Hippocampal formation (tissue), 2 donors: ENCODE measurements at places on chromosomes 12 and 14.

GRCh38 chr12:34402228-34402898 is 380.1 kb downstream of the ALG10 start:
- no peak for DNase-seq

- DNase-seq, result no peak
These were observed 11.5 kb upstream of the KCNK13 start for GRCh38 chr14:90050271-90050670.

DNA sequence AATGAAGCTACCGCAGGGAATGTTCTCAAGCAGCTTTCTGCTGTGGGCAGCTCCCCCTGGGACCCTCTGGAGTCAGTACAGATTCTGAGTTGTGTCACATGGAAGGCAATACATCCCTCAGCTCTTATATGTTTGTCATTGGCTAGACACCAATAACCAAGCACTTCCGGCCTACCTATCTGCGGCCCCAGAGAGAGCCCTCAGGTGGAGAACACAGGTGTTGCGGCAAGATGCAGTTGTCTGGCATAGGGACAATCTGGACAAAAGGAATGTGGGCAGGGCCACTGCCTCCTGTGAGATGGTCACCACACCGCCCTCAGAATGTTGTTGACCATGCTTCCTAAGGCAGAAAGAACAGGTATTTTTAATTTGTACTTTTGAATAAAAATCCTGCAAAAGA is 118.7 kb downstream of the BRMS1L start:
- DNase-seq, result no peak

GRCh38 chr14:69451941-69452340 is 32.6 kb upstream of the PLEKHD1 start:
- no peak for DNase-seq

GRCh38 chr14:46596236-46596635 is 55.3 kb downstream of the RPL10L start:
- no peak for DNase-seq

- DNase-seq, result no peak
These were observed 249.2 kb upstream of the BTG1 start for GRCh38 chr12:92394895-92395294.

GRCh38 chr12:49985981-49986380 is 13.2 kb downstream of the AQP6 start:
- DNase-seq, result no peak

DNA sequence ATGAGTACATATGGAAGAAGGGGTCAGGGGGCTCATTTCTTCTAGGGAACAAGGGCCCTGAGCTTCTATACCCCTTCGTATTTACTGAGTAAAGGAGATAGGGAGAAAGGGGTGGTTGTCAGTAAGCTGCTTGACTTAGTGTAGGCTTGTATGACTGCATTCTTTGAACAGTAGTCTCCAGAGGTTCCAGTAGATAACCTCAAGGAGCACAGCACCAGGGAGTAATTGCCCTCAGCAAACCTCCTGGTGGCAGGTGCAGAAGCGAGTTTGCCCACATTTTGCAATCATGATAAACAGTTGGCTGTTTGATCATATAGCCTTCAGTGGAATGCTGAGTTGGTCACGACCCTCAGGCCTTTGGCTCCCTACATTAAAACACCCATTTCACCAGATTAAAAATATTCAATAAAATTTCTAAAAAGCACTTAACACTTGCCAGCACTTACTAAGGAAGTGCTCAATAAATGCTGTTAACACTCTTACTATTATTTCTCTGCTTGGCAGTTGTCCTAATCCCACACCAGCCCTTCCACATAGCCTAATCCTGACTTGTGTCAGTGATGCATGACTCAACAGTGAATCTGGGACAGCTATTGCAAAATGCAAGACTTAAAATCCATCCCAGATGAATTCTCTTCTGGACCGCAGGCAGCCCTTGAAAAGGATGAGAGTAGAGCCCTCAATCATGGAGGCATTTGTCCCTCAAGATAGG is 3.7 kb upstream of the DHRS4L2 start:
- no peak for DNase-seq

DNA sequence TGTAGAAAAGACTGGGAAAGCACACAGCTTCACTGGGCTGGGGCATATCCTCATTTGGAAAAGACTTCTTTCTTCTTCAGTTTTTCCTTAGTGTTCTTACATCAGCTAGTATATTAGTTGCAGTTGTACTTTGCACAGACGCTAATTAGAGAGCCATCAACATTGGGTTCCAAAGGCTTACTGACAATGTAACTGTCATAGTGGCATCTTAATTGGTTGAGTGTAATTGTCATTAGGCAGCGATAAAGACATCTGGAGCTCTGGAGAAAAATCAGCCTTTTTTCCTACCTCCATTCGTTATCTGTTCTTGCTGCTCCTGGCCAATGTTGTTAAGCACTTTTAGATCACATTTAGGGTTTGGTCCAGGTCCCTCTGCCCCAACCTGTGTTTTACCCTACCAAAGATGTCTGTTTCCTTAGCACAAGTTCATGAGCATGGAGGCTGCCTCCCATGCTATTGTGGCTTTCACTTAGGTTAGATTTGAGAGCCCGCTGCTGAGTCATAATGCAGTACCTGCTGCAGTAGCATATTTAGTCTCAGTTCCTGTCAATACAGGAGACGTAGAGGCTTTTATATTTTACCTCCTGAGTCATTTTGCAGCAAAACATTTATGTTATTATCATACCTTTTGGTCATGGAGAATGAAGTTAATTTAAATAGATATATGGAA is 49.2 kb downstream of the FBXW8 start:
- DNase-seq, result no peak

DNA sequence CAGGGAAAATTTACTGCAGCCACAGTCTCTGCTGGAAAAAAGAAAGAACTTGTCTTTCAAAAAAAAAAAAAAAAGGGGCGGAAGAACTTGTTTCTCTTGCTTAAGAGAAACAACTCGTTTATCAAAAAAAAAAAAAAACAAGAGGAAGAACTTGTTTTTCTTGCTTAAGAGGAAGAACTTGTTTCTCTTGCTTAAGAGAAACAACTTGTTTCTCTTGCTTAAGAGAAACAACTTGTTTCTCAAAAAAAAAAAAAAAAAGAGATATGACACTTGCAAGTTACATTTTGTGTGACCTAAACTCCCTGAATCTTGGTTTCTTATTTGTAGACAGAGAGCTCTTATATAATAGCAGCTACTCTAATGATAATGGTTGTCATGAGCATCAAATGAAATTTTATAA is 44.7 kb upstream of the USP15 start:
- DNase-seq, result no peak

GRCh38 chr12:91361864-91362263 is 179.2 kb upstream of the DCN start:
- peak; percentile 62 for DNase-seq

GRCh38 chr12:8030189-8030588 is 2.3 kb upstream of the FOXJ2 start:
- DNase-seq, result no peak

- no peak for DNase-seq
These were observed 7.8 kb downstream of the SPRYD4 start for GRCh38 chr12:56476143-56476542.

DNA sequence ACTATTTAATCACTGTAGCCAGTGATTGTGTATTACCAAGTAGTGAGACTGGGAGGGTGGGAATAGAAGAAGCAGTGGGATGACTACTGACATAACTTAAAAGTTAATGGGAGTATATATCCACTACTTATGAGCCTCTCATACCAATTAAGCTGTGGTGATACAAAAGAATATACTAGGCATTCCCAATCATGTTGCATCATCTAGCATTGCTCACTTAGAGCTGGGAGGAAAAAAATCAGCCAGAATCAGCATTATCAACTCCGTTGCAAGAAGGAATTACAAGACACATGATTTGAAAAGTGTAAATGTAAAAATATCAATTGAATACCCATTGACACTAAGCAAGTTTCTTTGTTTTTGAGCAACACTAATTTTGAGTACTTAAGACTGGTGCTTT is 745 bp upstream of the PPP1R36 start:
- DNase-seq, result no peak

GRCh38 chr14:75985618-75986438 is at the start of gene IFT43:
Gene IFT43, plus strand, starts transcription at chr14:75985763. Its CDS starts 24 bp downstream, at chr14:75985787.
- peak; percentile 84 for DNase-seq

GRCh38 chr14:52081964-52082363 is 13.1 kb upstream of the NID2 start:
- no peak for DNase-seq

GRCh38 chr12:14164266-14164665 is 182.9 kb upstream of the GRIN2B start:
- DNase-seq, result no peak

GRCh38 chr14:67396381-67396970 is 15.5 kb downstream of the PLEK2 start:
- DNase-seq, result no peak

DNA sequence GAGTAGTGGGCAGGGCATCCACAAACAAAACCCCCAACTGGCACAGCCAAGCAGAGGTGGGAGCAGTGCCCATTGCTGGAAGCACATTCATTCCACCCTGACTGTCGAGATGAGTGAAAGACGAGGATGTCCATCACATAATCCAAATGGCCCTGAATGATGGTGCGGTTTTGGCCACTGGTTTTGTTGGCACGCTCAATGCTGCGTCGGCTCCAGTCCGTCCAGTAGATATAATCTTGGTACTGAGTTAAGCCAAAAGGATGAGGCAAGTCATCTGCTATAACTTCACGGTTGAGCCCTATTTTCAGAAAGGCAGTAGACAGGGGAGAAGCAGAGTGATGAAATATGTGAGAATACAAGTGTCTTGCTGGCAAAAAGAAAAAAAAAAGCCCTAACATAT is 88.1 kb downstream of the BCL2L14 start:
- DNase-seq, result no peak

- DNase-seq, result no peak
These were observed 73.6 kb downstream of the SSPN start for GRCh38 chr12:26268841-26269561.

DNA sequence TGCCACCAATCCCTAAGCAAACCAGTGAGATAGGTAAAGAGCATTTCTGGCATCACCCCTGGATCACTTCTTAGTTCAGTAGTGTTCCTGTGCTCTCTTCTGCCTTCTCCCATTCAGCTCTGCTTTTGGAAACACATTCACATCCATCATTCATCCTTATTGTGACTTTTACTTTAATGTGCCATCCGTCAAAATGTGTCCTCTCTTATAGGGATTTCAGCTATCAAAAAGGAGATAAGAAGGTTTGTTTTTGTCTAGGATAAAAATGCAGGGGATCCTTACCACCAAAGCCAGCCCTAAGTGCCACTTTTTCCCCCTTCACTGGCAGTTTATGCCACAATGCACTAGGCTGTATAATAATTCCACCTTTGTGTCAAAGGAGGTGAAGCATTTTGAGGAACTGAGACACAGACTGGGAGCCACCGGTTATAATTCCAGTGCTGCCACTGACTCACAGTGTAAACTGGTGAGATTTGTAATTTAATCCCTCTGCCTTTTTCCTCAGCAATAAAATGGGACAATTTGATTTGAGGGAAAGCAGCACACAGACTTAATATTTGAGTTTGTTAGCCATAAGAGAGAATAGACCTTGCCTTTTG is 158.6 kb downstream of the PAX9 start:
- no peak for DNase-seq

GRCh38 chr14:29453045-29453444 is 474.6 kb downstream of the PRKD1 start:
- DNase-seq, result no peak

DNA sequence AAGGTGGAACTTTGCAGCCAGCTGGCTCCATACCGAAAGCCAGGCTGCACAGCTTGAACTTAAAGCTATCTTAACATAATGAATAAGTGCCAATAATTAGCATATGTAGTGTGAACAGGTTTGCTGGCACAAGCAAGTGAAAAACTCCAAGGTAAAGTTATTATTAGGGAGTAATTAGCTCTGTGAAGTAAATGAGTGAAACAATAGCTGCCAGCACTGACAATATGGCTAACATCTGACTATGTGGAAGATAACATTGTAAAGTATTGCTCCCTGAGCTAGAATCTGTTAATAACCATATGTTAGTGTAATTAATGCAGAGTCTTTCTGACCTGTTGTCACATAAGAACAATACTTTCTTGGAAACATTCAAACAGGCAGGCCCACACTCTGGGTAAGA is 246.4 kb downstream of the SOX5 start:
- DNase-seq, result no peak

GRCh38 chr12:116404913-116405611 is 127.6 kb upstream of the MED13L start:
- DNase-seq, result no peak

GRCh38 chr14:38618514-38618913 is 362.6 kb upstream of the CLEC14A start:
- no peak for DNase-seq

GRCh38 chr14:100982353-100982752 is 78.8 kb upstream of the RTL1 start:
- no peak for DNase-seq

GRCh38 chr14:84361476-84361875 is 1168.5 kb upstream of the FLRT2 start:
- DNase-seq, result no peak

DNA sequence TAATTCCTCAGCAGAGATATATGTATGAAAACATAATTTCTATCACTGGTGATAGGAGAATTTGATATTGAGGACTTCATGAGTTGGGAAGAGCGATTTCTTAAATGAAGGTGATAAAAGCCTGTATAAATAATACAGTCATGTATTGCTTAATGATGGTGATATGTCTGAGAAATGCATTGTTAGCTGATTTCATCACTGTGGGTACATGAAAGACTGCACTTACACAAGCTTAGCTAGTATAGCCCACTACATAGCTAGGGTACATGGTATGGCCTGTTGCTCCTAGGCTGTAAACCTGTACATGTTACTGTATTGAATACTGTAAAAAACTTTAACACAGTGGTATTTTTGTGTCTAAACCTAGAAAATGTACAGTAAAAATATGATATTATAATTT is 63.4 kb downstream of the ANO4 start:
- no peak for DNase-seq

GRCh38 chr14:94548999-94549985 is 11.9 kb upstream of the SERPINA4 start:
- DNase-seq, result peak; percentile 44
